A549 treated with Hydrocortisone at 1 μM for 4 hours (cell line): ENCODE measurements at places on chromosomes 2 and 18. TPM values are rescaled to one million over a fixed set of nuclear protein-coding genes. Genes with fewer than 3 reads are reported as not detected.

Gene VAMP5
- 0.20 to 0.25 TPM in 2 of 5 replicates, not detected in the others for total RNA-seq

Gene LIMS3
- total RNA-seq, result not detected in 5 replicates

Gene PLB1
- 1.5 to 2.6 TPM (median 1.9 TPM) in 5 replicates for total RNA-seq

Gene FAM124B
- not detected in 5 replicates for total RNA-seq

Gene DUSP19
- total RNA-seq, result 0.34 to 1.1 TPM (median 0.73 TPM) in 5 replicates

Gene PSMG2
- total RNA-seq, result 59.6 to 72.9 TPM (median 69.2 TPM) in 5 replicates
